AG09319 (cell line): ENCODE measurements at places on chromosomes 2 and 18.

GRCh38 chr2:175887776-175888175 lies 114.3 kb downstream of the LNPK start:
- no peak for DNase-seq

DNA sequence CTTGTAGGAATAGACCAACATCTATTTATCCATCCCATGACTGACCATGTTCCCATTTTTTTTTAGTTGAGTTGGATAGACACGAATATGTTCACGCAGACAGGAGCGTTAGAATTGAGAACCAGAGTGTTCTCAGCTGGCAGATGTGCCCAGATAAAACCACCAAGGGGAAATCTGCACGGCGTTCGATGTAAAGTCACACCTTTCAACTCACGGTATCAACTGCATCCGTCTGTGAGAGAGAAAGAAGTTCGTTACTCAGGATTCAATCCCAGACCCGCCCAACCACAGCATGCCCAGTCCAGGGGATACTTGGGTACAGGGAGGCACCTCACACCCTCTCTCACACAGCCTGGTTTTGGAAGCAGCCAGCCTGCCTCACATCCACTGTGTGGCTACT lies 26.1 kb downstream of the MAL start:
- no peak for DNase-seq

DNA sequence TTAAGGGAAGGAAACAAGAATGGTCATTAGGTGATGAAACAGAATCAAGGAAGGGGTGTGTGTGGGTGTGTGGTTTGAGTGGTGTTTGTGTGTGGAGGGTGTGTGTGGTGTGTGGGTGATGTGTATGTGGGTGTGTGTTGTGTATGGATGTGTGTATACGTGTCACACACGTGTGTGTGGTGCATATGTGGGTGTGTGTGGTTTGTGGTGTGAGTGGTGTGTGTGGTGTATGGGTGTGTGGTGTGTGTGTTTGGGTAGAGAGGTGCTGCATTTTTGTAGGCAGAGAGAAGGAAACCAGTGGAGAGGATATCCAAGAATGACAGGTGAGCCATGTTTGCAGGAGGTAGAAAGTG lies 1.1 kb upstream of the CEP192 start:
- no peak for DNase-seq

DNA sequence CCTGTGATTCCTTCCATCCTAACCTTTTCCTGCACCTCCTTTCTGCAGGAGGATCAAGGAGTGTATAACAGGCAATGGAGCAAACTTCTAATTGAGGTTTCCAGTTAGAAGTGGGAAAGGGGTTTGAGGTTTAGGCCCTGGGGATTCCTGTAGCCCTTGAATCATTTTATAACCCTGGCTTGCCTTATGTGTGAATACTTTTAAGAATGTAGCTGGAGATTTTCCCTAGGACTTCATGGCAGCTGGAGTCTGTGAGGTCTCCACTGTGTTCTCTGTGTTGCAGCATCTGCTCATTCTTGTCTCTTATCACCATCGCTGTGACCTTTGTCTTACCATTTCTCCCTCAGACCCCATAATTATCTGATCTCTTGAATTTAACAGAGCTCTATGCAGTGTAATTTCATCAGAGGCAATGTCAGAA lies 370.2 kb upstream of the SLC14A2 start:
- DNase-seq = no peak

DNA sequence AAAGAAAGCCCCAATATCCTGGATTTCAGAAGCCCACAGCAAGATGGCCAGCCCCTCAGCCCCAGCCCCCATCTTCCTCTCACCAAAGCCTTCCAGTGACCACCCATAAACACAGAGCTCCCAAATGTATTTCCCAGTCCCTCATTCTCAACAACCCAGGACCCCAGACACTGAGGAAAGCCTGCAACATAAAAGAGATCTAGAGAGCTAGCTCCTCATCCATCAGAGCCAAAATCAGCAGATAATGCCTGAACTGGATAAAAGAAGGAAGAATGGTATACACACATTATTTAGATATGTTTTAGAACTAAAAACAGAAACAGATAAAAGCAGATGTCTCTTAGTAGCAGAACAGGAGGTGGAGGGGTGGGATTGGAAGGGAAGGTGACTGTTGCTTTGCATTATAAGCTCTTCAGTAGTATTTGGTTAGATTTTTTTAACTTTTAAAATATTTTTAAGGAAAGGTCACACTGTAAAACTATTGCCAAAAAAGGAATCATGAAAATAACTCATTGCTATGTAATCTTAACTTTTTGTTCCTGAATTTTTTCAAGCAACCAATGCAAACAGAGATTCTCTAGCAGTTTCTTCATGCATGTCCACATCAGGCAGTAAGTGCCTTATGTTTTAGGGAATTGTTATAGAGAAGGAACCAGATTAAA lies 144.2 kb upstream of the PKDCC start:
- DNase-seq = no peak
